ENCODE measurements at places on chromosomes 12 and 14.

- no peak for DNase-seq
Measured at GRCh38 chr12:1629338-1630132, 504 bp downstream of the WNT5B start.

- no peak for DNase-seq
Measured at GRCh38 chr12:6620885-6621274, 13.7 kb upstream of the CHD4 start.

DNA sequence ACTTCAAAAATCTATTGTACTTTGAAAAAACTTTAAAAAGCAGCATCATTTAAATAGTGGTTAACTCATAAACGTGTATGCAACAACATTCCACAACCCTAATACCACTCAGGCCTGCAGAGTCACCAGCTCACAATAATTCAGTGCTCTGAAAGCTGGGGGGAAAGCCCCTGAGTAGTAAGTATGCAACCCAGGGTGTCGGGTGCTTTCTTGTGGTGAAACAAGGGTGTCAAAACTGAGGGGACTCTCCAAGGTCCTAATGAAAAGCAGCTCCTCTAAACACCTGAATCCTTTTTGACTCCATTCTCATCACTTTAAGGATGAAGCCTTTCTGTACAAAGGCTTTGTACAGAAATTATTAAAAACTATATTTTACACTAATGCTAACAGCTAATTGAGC, 33.7 kb downstream of the FGFR1OP2 start:
- DNase-seq = no peak

DNA sequence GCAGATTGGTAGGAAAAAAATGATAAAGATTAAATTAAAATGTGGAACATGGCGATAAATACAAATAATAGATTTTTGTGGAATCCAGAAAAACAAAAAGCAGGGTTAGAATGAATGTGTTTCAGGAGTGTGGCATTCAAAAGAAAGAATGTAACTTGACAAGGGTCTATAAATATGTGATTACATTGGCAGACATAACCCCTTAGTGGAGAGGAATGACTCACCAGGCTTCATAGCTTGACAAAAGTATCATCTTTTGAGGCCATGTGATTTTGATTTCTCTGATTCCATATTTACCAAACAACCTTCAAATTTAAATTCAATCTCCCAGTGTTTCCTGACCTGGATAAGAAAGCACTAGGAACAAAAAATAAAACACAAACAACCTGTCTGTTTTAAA, 24.4 kb upstream of the MGST1 start:
- no peak for DNase-seq

GRCh38 chr12:131608740-131609690, 101.9 kb upstream of the SFSWAP start:
- DNase-seq = no peak

DNA sequence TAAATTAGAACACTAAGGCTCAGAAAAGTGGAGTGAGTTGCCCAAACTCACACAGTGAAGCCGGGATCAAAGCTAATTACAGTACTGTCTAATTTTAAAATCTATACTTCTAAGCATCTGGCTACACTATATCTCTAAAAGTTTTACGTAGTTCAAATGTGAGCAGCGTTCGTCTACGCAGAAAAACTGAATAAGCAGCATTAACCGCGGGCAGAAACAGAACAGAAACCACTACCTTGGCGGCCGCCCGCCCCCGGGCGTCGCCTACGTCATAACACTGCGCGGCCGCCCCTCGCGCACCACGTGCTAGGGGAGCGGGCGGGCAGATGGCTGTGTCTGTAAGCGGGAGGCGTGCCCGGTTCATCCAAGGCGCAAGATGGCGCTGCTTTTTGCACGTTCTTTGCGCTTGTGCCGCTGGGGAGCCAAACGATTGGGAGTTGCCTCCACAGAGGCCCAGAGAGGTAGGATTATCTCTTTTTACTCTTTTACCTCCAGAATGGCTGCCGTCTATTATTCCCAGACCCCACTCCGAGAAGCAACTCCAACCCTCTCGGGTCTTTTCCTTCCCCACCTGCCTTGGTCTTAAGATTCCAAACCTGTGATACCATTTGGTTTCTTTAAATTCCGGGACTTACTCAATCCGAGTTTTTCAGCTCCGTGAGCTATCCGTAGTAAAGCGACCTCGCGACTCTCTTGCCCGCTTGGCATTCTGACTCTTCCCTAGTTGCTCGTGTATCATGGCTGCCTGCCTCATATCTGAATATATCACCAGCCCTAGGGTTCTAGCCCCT, at the start of gene SPRYD4:
TSS of gene SPRYD4 (plus strand) at position 363 of the 791 bp plus-strand sequence. CDS start at position 377, 14 bp downstream.
- DNase-seq = peak; percentile 77

DNA sequence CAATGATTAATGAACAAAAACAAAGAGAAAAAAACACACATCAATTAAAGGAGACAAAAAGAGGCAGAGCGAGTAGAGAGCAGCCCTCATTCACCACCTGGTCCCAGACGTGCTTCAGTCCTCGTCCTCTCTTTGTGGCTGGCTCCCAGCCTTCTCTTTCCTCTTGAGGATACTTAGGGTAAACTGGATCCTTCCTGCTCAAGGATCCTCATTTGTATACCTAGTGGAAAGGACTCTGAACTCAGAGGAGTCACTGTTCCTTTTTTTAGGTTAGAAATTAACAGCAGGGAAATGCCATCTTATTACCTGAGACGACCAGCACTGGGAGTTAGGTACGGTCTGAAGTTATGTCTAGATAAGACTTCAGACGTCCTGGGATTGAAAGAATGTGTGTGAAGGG, 9.7 kb downstream of the MLEC start:
- no peak for DNase-seq

DNA sequence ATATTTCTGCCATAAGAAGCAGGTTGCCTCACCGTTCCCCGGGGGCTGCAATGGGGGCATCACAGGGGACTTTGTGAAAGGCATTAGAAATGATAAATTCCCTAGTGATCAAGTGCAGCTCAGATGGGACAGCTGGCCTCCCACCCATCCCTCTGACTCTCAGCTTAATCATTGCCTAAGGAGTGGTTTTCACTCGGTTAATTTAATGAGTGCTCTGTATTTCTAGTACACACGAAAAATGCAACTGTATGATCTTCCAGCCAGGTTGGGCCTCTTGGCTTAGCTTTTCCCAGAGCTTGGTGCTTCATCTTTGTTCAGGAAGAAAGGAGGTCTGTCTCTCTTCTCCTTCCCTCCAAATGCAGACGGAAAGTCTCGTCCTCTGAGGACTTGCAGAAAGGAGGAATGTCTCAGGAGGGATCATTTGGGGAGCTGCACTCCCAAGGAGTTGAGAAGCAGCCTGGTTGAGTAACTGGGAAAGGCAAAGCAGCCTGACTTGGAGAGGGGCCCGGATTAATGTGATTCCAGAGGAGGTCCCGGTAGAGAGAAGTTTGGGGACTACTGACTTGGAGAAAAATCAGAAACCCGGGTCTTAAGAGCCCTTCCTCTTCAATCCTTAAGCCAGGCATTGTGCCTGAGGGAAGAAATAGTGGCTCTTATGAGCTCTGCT, 7.2 kb downstream of the CD9 start:
- DNase-seq = no peak

DNA sequence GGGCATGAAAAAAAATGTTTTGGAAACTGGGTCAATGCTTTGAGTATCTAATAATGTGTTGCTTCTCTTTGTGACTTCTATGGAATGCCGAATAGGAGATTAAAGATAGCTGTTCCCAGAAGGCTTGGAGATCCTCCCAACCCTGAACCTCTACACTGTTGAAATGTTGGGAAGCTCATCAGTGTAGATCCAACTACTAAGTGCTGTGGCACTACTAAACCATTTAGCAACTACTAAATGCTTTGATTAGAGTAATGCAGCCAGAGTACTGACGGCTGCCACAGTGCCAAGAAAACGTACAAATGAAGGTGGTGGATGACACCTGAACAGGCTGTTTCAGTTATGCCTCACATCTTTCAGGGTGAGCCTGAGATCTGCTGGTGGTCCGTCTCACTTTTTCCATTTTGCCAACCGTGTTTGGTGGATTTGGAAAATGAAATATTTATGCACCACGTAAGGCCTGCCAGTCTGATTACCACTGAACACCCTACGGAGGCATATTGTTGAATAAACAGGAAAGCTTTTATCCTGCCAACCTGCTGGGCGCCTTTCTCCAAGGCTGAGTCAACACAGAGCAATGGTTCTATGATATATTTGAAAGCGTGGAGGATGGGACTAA, 938.0 kb upstream of the FLRT2 start:
- no peak for DNase-seq

DNA sequence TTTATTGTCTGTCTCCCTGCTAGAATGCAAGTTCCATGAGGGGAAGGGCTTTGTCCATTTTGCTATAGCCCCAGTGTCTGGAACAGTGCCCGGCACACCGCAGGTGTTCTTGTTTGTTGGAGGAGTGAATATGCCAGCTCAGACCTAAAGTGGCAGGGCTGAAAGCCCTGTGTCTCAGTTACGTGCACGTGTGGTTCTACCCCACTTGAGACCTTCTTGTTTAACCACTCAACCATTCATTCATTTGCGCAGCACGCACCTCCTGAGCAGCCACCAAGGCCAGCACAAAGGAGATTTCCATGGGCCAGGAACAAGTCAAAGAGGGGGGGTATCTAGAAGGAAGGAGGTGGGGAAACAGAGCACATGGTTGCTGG, 338.0 kb upstream of the FKBP4 start:
- no peak for DNase-seq

GRCh38 chr12:70196811-70197281, 46.4 kb upstream of the CNOT2 start:
- DNase-seq = no peak

DNA sequence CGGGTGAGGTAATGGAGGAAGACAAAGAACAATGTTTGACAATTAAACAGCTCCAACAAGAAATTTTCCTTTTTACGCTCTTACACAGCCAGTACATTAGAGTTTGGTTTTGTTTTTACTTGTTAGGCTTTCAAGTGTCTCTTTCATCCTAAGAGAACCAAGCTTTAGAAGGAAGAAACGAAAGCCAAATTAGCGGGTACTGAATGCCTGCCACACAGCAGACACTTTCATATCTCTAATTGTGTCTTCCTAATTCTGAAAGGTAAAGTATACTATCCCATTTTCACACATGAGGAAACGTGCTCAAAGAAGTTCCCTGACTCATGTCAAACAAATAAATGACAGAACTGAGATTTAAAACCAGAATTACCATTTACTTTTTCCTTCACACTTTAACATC, 65.0 kb downstream of the CDK17 start:
- no peak for DNase-seq

DNA sequence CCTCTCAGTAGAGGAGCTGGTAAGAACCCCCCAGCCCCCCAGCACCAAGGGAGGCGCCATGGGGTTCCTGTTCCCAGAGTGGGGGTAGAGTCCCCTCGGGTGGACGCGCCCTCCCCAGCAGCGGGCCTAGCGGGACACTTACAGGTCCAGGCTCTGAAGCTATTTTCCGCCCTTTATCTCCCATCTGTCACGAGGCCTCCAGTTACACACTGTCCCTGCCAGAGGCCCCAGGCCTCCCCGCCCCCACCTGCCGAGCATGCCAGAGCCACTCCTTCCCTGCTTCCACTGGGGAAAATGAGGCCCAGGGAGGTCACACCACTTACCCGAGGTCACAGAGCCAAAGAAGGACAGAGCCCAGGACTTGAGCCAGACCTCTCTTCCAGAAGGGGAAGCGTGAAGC, 3.1 kb downstream of the C14orf180 start:
- no peak for DNase-seq

GRCh38 chr14:34030864-34031263, 80.0 kb upstream of the EGLN3 start:
- no peak for DNase-seq

DNA sequence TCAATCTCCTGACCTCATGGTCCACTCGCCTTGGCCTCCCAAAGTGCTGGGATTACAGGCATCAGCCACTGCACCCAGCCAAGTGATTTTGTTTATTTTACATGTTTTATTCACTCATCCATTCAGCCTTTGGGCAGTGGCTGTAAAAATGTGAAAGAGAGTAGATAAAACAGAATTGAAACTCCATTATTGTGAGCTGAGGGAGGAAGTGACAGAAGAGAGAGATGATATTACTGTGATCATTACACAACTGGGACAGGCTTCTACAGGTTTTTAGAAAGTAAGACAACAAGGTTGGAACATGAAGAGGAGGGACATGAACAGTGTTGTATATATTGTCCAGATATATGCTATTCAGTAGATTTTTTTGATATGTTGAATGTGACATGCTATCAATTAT, 25.0 kb downstream of the CREBL2 start:
- no peak for DNase-seq

DNA sequence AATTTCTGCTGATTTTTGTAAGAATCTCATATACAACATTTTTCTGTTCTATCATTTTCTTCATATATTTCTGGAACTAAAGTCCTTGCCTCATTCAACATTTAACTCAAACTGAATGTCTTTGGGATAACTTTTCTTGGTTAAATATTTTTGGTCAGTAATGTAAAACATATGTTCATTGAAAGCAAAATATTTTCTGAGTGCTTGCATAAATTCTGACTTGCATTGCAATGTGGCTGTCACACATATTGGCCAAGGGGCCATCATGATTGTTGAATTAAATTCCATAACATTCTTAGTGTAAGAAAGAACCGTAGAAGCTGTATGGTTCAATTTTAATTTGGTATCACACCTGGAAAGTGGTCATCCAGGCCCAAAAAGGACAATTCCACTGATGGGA, 369.4 kb downstream of the GALC start:
- DNase-seq = no peak

DNA sequence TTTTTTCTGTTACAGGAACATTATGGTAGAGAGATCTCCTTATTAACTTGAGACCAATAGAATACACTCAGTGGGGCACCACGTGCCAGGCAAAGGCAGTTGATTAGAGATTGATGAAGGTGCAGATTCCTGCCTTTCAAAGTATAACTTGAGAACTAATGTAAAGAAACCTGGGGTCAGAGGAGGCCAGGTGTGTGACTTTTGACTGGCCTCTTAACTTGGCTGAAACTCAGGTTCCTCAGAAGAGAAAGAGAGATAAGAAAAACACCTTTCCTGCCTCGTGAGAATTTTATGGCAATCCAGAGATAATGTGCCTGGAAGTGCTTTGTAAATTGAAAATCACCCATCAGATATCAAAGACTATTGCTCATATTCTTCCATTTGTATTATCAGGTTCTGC, 110.7 kb upstream of the GZMB start:
- no peak for DNase-seq

DNA sequence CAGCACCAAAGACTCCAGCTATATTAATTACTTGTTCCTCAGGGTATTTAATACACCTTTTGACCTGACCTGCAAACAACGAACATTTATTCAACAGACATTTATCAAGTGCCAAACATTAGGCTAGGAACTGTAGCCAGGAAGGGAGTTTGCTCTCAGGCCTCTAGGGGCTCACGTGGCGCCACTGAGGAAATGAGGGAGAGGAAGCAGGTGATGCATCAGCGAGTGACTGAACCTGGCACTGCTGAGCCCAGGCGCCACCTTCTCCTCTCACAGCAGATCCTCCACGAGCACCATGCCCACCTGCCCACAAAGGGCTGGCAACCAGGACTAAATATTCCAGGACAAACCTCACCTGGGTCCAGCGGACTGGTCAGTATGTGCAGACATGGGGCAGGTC, 50.2 kb downstream of the SETD3 start:
- no peak for DNase-seq

- no peak for DNase-seq
Measured at GRCh38 chr14:87065366-87065765, 927.6 kb downstream of the GALC start.
